ENCODE measurements at places on chromosomes 12 and 14. TPM values are rescaled to one million over a fixed set of nuclear protein-coding genes. Genes with fewer than 3 reads are reported as not detected.

GRCh38 chr14:59964251-59965007 lies 44.5 kb downstream of the LRRC9 start:
- no peak for DNase-seq

GRCh38 chr12:97308576-97309198 lies 153.9 kb upstream of the RMST start:
- no peak for DNase-seq

DNA sequence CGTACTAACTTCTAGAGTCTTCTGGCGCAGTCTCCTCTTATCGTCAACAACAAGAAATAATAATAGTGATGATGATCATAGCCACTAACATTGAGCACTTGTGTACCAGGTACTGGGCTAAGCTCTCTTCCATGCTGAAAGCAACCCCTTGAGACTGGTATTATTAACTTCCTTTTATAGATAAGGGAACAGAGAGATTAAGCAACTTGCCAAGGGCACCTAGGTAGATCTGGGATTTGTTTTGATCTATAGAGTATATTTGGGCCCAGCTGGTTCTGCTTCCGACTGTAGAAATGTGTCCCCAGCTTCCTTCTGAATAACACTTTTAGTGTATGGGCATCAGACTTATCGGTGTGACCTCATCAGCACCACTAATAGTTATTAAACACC lies 1.1 kb upstream of the ZNF219 start:
- DNase-seq = no peak

DNA sequence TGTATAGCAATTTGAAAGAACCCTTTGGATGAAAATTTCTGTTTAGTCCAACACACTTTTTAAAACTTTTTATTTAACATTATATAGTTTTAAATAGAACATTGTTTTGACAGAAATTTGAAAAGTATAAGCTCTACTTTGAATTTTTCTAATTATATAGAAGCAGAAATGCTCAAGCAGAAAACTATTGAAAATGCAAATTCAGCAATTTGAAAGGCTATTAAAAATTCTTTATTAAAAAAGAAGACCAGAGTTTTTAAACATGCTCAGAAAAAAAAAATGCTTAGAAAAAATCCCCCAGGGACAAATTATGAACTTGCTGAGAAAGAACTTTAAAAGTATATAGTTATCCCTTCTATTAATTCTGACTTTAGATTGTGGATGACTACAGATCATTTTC lies 21.1 kb upstream of the FSCB start:
- DNase-seq = no peak

- DNase-seq = no peak
Measured at GRCh38 chr12:41264281-41264680, 76.2 kb downstream of the PDZRN4 start.

GRCh38 chr12:64269161-64269560 lies 47.1 kb upstream of the KICS2 start:
- DNase-seq = no peak

DNA sequence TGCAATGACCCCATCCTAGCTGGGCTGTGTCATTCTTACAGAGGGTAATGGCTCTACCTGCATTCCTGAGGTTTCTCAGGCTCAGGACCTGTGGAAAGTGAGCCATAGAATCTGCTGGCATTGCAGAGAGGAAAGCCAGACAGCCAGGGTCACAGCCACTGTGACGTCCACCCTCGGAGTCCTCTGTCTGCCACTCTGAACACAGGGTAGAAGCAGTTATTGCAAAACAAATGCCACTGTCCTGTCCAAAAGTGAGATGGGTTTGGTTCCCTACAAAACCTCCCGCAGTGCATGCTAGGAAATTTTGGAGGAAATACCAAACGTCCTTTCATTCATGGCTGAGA lies 37.8 kb downstream of the TNFAIP2 start:
- DNase-seq = no peak

DNA sequence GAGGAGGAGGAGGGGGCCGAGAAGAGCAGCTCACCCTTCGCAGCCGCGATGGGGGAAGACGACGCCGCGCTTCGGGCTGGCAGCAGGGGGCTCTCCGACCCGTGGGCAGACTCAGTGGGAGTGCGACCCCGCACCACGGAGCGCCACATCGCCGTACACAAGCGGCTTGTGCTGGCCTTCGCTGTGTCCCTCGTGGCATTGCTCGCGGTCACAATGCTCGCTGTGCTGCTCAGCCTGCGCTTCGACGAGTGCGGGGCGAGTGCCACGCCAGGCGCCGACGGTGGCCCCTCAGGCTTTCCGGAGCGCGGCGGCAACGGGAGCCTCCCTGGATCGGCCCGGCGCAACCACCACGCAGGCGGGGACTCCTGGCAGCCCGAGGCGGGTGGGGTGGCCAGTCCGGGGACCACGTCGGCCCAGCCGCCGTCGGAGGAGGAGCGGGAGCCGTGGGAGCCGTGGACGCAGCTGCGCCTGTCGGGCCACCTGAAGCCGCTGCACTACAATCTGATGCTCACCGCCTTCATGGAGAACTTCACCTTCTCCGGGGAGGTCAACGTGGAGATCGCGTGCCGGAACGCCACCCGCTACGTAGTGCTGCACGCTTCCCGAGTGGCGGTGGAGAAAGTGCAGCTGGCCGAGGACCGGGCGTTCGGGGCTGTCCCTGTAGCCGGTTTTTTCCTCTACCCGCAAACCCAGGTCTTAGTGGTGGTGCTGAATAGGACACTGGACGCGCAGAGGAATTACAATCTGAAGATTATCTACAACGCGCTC lies 745 bp downstream of the TRHDE start:
- no peak for DNase-seq

DNA sequence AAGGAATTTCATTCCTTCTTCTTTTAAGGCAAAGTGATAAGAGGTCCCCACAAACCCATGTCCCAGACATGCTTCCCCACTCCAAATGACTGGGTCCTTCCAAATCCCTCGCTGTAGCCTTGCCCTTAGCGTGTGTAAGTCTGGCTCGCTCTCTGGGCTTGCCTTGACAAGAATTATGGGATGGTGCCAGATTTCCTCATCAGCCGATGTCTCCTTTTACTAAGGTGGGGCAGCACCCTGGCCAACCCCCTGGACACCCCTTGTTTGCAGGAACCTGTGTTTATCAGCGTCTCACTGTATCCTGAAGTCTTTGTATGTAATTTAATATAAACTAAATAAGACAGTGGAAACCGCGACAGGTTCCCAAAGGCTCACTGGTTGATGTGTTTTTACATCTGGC lies 493.3 kb downstream of the EGLN3 start:
- no peak for DNase-seq

- no peak for DNase-seq
Measured at GRCh38 chr12:92047393-92047826, 98.2 kb downstream of the BTG1 start.

DNA sequence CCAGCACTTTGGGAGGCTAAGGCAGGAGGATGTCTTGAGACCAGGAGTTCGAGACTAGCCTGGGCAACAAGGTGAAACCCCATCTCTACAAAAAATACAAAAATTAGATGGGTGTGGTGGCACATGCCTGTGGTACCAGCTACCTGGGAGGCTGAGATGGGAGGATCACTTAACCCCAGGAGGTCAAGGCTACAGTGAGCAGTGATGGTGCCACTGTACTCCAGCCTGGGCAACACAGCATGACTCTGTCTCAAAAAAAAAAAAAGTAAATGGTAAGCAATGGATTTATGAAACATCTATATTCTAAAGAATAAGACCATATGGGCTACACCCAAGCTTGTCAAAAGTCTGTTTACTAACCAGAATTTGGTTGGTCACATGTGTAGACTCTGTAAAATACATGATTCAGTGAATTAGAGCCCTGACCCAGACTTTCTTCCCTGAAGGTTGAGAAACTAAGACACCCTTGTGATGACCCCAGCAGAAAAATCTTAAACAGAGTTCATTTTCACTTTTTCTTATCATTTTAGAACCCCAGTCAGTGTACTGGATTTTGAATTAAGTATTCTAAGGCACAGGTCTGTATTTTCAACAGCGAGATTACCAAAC lies 12.1 kb downstream of the FGD6 start:
- no peak for DNase-seq

DNA sequence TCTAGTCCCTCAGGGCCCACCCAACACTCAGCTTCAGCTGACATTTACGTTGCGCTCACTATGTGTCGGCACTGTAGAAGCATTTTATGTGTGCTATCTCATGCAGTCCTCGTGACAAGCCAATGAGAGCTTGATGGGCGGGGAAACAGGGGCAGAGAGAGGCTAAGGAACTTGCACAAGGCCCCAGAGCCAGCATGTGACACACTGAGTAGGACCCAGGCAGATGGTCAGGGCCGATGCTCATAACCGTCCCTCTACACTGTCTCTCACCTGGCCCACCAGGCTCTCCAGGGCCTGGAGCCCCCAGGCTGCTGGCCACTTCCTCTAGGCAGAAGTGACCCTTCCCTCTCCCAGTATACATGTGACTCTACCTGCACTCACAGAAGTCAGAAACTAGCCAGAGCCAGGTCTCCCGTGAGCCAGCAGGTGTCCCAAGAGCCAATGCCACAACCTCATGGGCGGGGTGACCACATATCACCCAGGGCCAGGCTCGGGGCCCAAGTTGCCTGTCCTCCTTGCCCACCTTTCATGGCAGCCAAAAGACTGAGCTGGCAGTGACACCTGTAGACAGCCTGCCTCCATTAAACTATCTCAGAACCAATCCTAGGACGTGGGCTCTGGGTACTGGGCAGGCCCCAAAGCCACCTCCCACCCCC lies 38.3 kb downstream of the TTC7B start:
- no peak for DNase-seq

- no peak for DNase-seq
Measured at GRCh38 chr12:24125280-24125679, 175.8 kb upstream of the SOX5 start.

DNA sequence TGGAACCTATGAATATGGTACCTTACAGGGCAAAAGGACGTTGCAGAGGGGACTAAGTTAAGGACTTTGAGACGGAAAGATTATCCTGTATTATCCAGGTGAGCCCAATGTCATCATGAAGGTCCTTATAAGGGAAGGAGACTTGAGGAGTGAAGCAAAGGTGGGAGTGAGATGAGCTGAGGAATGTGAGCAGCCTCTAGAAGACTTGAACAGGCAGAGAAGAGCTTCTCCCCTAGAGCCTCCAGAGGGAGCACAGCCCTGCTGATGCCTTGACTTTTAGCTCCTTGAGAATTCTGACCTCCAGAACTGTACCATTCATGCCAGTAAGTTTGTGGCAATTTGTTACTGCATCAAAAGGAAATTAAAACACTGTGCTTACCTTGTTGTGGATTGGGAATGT lies 41.8 kb upstream of the DCD start:
- no peak for DNase-seq

DNA sequence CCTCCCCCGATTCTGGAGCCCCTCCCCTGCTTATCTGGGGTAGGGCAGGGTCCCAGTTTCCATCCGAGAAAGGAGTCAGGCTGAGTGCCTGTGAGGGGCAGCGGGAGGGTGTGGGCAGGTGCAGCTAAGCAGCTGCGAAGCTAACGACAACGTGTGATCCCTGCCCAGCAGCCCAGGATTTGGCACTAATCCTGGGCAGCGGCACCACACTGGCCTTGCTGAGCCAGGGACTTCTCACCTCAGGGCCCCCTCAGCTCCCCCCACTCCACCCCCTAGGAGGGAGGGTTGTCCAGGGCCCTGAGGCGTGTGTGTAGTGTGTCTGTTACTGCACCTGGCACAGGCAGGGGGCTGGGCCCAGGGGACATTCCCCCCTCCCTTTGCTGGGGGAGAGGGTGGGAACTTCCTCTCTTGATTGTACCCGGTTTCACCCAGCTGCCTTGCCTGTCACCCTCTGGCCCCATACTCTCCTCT lies 1.8 kb downstream of the SMIM41 start:
- no peak for DNase-seq

- no peak for DNase-seq
Measured at GRCh38 chr12:5884285-5884684, 60.8 kb downstream of the ANO2 start.

The B3GNT4 gene
- 1.0 TPM for total RNA-seq

Measured in activated T-helper 2 cell treated with anti-CD3 and anti-CD28 coated beads, Interferon-gamma antibody, Interleukin-2, Interleukin-4, amounts not matched to agents 10 μg/mL and 5 μg/mL and 100 μg/mL, durations not matched to agents 14 hours and 24 hours and 36 hours (primary cell).